ENCODE measurements at places on chromosomes 2 and 18.

DNA sequence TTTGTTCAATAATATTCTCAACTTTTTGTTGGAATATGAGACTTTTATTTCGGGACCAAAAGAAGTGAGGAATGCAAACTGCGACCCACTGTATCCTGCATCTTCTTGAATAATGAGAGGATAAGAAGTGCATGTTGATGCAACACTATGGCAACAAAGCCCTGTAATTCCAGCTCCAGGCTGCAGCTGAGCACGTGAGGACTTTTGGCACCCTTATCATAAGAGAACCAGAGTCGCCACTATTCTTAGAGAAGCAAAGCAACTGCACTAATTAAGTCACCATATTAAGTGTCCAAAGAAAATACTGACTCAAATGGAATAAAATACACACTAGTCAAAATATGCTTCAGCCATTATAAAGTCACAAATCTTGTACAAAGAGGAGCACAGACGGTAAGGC is 65.8 kb downstream of the FAM210A start:
- no peak for DNase-seq

- DNase-seq: no peak
Observed at GRCh38 chr2:144648837-144649465, 129.0 kb upstream of the ZEB2 start.

DNA sequence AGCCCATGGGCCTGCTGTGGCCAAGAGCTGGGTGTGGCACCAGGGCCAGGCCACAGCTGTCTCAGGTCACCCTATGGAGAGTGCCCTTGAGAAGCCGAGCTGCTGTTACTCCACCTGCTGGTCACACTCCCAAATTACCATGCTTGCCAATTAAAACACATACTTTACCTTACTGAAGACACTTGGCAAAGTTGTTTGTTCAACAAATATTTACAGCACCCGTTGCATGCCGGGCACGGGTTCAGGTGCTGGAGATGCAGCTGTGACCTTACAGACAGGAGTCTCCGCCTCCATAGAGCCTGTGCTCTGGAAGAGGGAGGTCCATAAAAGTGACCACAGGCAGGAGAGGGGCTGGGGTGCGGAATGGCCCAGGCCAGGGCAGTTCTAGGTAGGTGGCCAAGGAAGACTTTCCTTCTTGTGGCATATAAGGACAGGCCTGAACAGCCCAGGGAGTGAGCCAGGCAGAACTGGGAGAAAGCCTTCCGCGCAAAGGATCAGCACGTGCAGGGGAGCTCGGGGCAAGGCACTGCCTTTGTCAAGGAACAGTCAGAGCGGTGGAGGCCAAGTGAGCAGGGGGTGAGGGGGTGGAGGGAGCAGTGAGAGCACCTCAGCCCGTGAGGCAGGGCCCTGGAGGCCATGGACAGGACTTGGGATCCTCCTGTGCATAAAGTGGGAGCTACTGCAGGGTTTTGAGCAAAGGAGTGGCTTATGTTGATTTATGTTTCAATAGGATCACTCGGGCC is 23.6 kb upstream of the RBM44 start:
- DNase-seq: peak; percentile 8

GRCh38 chr2:239873656-239874635 is 151.2 kb downstream of the NDUFA10 start:
- DNase-seq: no peak

DNA sequence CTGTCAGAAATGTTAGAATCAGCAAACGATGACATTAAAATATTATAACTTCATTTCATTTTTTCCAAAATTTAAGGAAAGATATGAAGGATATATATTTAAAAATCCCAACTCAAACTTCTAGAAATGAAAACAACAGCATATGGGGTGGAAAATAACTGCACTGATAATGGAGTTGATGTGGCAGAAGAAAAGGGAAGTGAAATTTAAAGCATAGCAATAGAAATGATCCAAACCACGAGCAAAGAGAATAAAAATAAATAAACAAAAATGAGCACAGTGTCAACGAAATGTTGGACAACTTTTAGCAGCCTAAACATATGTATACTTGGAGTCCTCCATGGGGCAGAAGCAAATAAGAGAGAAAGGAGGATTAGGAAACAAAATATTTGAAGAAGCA is 280.2 kb downstream of the KCNJ3 start:
- DNase-seq: no peak

DNA sequence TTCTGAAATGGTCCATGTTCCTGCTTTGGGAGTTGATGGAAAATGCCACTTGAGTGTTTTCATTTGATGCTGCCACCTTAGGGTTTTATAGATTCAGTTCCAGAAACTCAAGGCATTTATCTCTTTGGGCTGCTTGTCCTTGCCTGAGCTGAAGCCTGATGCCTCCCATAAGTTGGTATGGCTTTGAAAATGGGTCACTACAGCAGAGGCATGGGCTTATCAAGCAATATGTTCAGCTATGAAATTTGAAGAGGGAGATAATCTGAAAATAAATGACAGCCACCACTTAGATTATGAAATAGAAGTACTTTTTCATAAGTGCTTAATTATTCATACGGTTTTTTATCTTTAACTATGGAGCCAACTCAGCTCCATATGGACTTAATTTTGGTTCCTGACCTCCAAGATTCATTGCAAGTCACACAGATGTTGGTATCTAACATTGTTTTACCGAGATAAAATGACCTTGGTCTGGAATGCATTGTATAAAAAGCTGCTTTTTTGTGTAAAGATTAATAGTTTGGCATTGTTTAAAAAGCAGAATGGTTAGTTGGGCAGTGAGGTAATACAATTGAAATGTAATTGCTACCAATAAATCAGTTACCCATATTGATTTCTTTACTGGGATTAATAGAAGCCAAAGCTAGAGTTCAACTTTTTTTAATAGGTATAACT is 4.5 kb downstream of the SLC14A1 start:
- DNase-seq: no peak

DNA sequence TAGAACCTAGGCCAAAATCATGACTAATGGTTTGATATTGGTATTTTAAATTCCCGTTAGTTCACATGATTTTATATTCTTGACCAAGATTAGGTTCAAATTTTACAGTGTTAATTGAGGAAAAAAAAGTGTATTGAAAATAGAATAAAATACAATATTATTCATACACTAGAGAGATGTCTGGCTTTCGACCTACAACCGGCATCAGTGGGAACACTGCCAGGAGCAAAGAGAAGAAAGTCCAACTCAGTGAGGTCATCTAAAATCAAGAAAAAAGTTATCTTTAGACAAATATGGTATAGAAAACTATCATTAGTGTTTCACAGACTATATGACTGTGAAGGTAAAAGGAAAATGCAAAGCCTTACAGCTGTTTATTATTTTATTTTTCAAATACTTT is 81.5 kb downstream of the PIGN start:
- no peak for DNase-seq

GRCh38 chr2:234015861-234016260 is 34.6 kb upstream of the SPP2 start:
- DNase-seq: no peak

DNA sequence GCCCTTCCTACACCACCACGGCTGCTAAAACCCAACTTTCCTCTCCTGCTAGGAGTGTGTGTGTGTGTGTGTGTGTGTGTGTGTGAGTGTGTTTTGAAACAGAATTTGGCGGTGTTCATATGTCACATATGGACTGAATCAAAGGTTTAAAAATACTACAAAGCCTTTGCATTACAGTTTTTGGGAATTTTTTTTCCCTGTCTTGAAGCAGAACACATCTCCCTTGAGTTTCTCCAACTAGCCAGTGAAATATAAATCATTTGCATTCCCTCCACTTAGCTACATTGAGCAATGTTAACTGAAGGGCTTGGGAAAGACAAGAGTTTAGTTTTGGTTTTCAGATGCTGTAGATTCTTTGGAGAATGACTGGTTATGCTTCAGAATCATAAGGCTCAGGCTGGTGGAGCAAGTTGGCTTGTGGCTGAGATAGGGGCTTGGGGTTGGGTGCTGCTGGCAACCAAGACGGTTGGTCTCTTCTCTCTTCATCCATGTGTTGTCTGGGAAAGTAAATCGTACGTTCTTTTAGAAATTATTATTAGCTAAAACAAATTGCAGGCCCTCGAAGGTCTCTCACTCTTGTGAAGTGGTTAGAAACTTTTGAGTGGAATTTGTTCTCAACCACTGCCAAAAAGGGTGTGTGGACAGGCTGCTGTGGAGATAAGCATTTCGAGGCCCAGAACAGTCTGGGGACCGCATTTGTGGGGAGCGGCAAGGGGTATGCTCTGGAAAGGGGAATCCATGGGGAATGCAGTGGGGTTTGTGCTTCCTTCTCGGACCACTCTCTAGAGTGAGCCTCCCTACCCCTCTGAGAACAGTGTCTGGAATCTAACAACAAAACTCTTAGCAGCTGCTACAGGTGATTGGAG is 1.4 kb downstream of the NRP2 start:
- DNase-seq: no peak

DNA sequence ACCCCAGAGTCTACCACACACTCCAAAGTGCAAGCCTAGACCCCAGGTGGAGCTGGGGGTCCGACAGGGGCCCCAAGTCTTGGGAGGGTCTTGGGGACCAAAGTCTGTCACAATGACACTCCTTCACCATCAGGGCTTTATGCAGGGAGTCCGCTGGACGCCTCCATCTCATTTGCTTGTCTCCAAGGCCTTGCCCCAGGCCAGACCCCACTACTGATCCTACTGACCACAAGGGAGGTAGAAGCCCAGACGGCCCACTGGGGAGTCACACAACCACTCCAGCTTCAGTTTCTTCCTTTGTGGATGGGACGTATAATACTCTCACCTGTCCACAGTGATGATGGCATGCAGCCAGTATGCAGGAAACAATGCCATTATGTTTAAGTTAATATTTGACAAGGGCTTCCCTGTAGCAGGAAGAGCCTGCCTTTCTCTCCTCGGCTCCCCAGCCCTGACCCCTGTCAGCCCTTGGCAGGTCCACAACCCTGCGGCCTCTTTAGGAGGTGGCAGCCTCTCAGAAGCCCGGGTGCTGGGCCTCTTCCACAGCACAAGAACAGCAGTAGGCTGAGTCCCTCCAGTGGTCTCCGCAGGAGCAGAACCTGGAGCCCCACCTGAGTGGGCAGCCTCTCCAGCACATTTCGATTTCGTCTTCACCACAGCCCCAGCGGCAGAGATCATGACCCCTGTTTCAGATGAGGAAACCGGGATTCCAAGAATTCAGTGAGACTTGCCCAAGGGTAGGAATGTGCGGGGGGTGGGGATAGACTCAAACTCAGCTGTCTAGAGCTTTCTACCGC is 6.5 kb downstream of the BIN1 start:
- DNase-seq: no peak

Measured in G401 (cell line).